ENCODE measurements at places on chromosomes 3 and 15.

DNA sequence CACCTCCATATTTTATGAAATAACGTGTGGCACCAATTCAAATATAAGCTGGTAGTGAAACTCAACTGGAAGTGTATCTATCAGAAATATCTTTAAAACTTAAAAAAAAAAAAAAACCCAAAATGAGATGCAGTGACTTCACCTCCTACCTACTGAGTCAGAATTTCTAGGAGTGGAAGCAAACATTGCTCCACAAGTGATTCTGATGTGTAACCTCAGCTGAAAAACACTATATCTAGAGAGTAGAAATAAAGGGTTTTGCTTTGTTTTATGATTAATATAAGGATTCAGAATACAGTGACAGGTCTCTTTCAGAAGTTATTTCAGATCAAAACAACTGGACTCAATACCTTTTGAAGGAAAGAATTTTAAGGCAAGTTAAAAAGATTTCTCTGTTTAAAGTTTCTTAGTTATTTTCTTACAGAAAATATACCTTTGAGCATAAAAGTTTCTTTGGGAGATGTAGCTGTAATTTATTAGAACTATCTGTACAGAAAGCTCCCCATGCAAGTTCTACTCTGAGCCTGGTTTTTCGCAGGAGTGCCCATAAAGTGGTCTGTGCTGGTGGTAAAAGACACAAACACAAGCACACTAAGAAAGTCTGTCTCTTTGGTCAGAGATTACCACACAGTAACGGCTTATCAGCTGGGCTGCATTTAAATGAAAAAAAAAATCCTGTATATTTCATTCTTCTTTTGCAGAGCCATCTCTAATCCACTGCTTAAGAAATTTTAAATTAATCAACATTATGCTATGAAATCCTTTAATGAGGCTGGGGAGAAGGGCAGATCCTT lies 59.9 kb upstream of the PPIB start:
- DNase-seq = no peak

DNA sequence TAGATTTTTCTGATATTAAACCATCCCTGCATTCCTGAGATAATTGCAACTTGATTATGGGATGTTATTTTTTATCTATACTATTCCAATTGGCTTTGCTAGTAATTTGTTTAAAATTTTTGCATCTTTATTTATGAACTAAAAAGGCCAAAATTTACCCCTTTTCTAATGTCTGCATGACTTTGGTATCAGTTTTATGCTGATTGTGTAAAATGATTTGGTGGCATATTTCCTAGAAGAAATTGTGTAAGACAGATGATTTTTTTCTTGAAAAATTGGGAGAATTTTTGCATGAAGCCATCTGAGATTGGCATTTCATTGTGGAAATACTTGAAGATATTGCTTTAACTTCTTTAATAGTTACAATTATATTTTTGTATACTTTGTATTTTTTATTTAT lies 183.8 kb upstream of the TBL1XR1 start:
- DNase-seq = no peak

- no peak for DNase-seq
Measured at GRCh38 chr3:38139652-38140051, 1.2 kb downstream of the MYD88 start.

- no peak for DNase-seq
Measured at GRCh38 chr15:48471073-48471472, 139.8 kb downstream of the DUT start.

- DNase-seq = no peak
Measured at GRCh38 chr15:81304226-81304625, 19.7 kb downstream of the STARD5 start.

- no peak for DNase-seq
Measured at GRCh38 chr3:177538750-177539730, 341.8 kb upstream of the TBL1XR1 start.

GRCh38 chr3:30084316-30084715 lies 522.1 kb upstream of the TGFBR2 start:
- no peak for DNase-seq

DNA sequence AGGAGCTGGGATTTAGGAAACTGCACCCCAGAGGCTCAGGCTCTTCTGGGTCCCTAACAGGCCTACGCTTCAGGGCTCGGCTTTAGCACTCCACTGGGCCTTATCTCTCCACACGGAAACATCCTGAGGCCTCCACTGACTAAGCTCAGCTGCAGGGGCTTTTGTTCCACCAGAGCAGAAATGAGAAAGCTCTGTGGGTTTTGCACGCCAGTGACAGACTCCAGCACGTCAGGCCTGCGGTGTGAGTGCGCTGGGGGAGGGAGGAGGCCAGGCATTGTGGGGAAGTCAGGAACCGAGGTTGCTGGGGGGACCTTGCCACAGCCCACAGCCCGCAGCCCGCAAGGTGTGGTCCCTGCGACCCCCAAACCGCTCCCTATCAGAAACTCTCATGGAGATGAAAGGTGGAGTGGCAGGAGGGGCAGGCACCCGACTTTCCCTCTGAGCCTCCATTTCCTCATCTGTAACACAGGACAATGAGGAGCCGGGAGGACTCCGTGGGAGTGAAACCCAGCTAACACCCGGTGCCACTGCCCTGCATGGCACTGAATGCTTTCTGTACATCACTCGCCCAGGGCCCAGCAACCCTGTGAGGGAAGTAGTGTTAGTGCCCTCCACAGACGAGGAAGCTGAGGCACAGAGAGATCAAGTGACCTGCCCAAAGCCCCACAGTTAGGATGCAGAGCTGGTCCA lies 106.5 kb downstream of the TPRA1 start:
- peak; percentile 84 for DNase-seq

DNA sequence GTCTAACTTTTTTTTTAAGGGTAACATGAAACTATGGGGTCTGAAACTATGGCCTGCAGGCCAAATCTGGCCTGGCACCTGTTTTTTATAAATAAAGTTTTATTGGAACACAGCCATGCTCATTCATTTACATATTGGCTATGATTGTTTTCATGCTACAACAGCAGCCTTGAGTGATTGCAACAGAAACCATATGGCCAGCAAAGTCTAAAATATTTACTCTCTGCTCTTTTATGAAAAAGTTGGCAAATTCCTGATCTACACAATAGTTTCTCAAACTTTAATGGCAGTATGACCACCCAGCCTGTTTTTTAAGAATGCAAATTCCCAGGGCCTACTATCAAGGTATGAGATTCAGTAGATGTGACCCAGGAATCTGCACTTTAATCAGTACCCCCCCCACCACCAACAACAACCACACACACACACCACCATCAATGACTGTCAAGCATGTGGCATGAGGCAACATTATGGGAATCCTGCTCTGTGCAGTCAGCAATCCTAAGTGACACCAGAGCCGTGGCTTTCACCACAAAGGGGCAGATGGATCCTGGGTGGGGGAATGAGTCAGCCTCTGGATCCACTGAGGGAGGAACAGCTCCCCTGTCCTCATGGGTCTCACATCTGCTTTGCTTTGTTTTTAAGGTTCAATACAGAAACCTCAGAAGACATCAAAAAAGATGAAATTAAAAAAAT lies 142.8 kb downstream of the NTRK3 start:
- no peak for DNase-seq

- no peak for DNase-seq
Measured at GRCh38 chr15:95659656-95660055, 670.8 kb upstream of the NR2F2 start.

GRCh38 chr3:177618873-177619733 lies 421.8 kb upstream of the TBL1XR1 start:
- no peak for DNase-seq

GRCh38 chr15:74174219-74174957 lies 878 bp downstream of the ISLR start:
- DNase-seq = no peak

- DNase-seq = no peak
Measured at GRCh38 chr3:143529018-143529478, 319.2 kb downstream of the SLC9A9 start.

DNA sequence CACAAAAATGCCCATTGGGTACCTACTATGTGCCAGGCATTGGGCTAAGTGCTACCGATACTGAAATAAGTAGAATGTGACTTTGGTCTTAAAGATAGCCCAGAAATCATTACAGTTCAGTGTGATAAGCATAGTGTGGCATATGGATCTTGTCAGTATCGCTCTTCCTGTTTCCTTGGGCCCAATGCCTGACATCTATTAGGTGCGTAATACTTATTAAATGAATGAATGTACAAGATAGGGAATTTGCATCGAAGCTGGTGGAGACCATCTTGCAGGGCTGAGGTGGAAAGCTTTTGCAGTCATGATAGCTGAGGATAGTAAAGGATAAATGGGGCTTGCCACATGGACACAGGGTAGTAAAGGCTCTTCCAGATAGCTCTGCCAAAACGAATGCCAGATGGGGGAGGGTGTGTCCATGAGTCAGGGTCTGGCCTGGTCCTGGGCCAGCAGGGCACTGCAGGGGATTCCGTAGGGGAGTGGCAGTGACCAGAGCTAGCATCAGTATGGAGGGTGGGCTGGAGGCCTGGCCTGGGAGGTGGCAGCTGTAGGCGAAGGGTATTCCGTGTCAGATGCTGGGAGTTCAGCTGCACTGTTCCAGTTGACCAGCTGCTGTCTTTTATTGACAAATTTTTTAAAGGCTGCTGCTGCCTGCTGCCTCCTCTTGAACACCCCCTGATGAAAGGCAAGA lies 23.5 kb downstream of the TSEN2 start:
- DNase-seq = no peak

DNA sequence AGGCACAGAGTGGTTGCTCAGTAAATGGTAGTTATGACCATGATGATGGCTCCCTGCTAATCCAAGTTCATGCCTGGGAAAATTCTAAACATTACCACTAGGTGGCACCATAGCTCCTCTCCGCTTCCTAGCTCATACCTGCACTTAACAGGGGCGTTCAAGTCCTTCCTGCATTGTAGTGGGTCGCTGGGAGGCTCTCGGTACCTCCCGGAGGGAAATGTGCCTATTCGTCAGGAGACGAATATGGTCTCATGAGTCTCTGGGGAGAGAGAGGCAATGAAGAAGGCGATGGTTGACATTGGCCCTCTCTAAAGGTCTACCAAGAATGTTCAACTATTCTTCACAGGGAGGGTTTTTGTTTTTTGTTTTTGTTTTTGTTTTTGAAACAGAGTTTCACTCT lies 10.9 kb downstream of the MESP1 start:
- peak; percentile 60 for DNase-seq

- no peak for DNase-seq
Measured at GRCh38 chr3:43526956-43527355, 94.9 kb downstream of the ANO10 start.

DNA sequence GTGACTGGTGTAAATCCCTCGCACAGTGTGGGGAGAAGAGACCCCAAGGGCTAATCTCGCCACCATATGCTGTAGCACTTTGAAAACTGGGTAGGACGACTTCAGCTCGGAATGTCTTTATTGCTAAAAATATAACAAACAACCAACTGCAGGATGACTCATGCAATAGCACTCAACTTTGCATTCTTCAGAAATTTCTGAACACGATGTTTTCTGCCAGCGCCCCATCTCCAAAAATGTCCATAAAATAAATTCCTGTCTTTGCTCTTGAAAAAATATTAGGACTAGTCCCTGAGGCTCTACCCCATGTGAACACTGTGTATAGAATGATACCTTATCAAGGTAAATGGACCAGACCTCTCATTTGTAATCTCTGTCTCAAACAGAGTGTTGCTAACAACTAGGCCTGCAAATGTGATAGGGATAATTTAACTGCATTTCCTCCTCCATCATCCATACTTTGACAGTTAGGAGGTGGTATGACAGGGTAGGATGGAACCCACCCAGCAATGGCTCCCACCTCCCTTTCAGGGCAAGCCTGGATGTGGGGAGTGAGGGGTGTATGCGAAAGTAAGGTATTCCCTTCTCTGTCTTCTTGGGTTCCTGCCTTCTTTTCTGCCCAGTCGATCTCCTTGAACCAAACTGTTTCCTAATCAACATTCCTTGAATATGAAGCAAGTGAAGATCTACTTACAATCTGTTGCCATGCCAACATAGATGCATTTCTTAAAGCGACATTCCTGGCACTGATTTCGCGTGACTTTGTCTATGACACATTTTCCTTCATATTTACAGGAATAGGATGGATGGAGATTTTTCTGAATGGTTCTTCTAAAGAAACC lies 201.1 kb downstream of the NR1D2 start:
- no peak for DNase-seq

- DNase-seq = no peak
Measured at GRCh38 chr3:27567251-27567650, 83.1 kb upstream of the SLC4A7 start.

- DNase-seq = no peak
Measured at GRCh38 chr3:185236969-185237368, 16.9 kb downstream of the EHHADH start.

GRCh38 chr3:149020196-149020838 lies 29.0 kb downstream of the GYG1 start:
- DNase-seq = no peak

GRCh38 chr3:146226881-146227280 lies 24.0 kb downstream of the PLSCR4 start:
- DNase-seq = no peak

DNA sequence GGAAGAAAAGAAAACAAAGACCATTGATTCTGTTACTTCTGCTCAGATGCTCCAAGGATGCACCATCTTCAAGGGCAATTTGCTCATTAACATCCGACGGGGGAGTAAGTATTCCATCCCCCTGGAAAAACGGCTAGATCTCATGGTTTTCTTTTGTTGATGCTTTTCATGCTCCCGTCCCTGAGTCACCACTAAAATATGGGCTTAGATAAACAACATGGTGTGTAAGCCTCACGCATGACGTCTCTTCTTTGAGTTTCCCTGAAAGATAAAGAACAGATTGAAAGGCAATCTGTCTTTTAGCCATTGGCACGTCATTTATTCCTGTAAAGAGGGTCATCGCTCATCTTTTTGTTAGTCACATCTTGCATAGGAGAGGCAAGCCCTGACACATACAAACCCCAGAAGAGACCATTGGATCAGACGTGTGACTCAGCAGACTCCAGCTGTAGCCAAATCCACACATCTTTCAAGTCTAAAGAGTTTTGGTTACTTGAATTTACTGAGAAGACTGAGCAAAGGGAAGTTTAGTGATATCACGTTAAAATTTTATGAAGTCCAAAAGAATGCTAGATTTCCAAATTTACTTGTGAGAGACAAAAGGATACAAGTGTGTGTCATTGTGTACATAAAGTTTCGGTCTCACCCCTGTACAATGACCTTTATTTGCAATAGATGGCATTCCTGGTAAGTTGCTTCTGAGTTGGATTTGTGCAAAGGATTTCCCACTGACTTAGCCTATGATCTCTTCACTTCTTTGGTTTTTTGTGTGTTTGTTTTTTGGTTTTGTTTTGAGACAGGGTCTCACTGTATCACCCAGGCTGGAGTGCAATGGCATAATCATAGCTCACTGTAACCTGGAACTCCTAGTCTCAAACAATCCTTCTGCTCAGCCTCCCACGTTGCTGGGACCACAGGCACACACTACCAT lies 110.5 kb downstream of the PGPEP1L start:
- no peak for DNase-seq

DNA sequence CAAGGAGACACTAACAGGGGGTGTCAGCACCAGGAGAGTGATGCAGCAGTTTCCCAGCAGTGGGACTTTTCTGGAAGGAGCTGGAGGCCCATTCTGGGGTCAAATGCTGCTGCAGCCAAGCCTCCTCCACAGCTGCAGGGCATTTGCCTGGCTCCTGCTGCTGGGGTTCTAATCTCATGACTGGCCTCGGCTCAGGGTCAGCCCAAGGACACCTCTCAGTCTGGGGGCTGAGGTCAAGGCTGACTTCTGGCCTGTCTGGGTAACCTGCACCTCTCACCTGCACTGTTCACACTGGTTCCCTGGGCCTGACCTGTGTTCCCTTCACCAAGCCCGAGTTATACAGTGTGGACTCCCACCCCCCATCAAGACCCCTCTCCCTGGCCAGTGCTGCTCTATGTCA lies 10.4 kb upstream of the C15orf39 start:
- no peak for DNase-seq

- DNase-seq = no peak
Measured at GRCh38 chr3:102531686-102532085, 96.9 kb downstream of the ZPLD1 start.

Measured in activated CD4-positive, alpha-beta T cell treated with anti-CD3 and anti-CD28 coated beads for 48 hours (primary cell).